ENCODE measurements at places on chromosomes 6 and 20.

- DNase-seq, result no peak
Observed at GRCh38 chr20:18039063-18039462, 18.7 kb downstream of the OVOL2 start.

- peak; percentile 55 for DNase-seq
Observed at GRCh38 chr20:1838556-1839279, 56.5 kb upstream of the SIRPA start.

GRCh38 chr6:12516070-12516469 is 200.5 kb upstream of the PHACTR1 start:
- DNase-seq, result no peak

- no peak for DNase-seq
Observed at GRCh38 chr20:48717680-48718223, 110.0 kb downstream of the PREX1 start.

- no peak for DNase-seq
Observed at GRCh38 chr20:4101910-4102309, 86.6 kb upstream of the RNF24 start.

DNA sequence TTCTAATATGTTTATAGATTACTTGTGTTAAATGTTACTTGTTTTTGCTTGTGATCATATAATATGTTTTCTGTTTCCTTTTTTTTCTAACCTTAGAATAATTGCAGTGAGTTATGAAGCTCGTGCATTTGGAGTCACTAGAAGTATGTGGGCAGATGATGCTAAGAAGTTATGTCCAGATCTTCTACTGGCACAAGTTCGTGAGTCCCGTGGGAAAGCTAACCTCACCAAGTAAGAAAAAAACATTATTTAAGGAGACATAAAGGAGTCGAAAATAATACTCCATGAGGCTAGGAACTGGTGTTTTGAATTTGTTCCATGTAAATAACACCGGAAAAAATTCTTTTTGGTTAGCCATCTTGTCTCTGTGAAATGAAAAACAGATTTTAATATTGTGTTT is 6.9 kb downstream of the POLH start:
- no peak for DNase-seq

GRCh38 chr6:109759098-109759955 is 68.2 kb downstream of the FIG4 start:
- no peak for DNase-seq

- DNase-seq, result no peak
Observed at GRCh38 chr6:161394437-161394836, 120.6 kb upstream of the AGPAT4 start.

GRCh38 chr6:116352515-116353471 is 18.0 kb upstream of the DSE start:
- DNase-seq, result no peak

GRCh38 chr6:143465546-143465945 is 14.9 kb downstream of the PEX3 start:
- no peak for DNase-seq

GRCh38 chr6:96966100-96966499 is 41.6 kb downstream of the KLHL32 start:
- DNase-seq, result no peak

DNA sequence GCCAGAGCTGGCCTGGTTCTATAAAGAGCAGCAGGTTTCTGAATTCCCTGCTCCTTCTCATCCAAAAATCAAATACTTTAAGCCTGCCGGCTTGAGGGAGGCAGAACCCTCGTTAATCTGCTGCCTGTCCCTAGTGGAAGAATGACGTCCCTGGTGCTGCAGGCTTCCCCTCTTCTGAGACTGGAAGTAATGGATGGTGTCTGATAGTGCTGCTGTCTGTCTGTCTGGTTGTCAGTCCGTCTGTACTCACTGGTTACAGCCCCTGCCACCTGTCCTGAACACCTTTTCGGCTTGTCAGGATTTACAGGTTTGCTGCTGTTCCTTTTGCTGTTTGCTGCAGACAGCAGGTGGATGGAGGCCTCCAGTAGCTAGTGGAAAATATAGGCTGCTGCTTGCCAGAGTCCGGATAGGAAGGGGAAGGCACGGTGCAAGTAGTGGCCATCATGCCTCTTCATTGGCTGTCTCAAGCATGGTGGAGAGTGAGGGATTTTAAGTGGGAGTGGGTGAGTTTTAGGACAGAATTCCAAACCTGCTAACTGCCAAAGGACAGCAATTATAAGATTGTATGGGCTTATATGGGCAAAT is 2.5 kb downstream of the RIMS1 start:
- DNase-seq, result no peak

- DNase-seq, result no peak
Observed at GRCh38 chr6:1893470-1894130, 283.9 kb downstream of the FOXC1 start.

GRCh38 chr6:41331401-41332150 is 3.8 kb upstream of the NCR2 start:
- DNase-seq, result no peak

DNA sequence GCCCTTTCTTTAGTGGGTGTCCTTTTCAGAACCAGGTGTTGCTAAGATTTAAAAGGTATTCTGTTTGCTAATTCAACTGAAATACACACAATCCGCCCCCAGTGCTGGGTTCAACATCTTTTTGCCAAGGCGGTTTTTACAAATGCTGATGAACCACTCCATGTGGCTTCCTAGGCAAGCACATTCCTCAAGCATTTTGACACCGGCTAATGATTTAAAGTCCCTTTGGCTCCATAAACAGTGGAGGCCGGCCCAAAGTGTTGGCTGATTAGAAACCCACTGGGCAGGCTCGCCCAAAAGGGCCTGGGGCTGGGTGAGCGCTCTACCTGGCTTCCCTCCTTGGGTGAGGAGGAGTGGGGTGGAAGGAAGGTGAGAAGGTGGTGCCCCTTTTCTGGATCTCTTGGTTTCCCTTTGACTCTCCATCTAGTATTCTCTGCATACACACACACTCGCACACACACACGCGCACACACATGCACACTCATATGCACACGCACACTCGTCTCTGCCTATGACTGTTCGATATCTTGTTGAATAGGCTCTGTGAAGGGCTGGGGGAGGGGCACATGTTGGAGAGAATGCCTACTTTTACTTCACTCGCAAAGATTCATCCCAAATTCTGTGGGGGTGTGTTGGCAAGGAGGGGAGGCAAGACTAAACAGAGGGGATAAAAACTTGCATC is 66.7 kb upstream of the ARMC2 start:
- no peak for DNase-seq

- no peak for DNase-seq
Observed at GRCh38 chr6:72999995-73000394, 225.3 kb downstream of the KHDC1L start.

DNA sequence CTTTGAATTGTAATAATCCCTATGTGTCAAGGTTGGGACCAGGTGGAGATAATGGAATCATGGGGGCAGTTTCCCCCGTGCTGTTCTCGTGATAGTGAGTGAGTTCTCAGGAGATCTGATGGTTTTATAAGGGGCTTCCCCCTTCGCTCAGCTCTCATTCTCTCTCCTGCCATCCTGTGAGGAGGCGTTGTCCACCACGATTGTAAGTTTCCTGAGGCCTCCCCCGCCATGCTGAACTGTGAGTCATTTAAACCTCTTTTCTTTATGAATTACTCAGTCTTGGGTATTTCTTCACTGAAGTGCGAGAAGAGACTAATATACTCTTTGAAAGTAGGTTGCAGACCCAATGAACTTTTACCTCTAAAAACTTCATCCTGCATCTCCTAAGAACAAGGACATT is 39.2 kb upstream of the KCNG1 start:
- no peak for DNase-seq

- no peak for DNase-seq
Observed at GRCh38 chr20:57911512-57912226, 201.9 kb upstream of the PMEPA1 start.

GRCh38 chr6:16181439-16182297 is 52.8 kb downstream of the MYLIP start:
- DNase-seq, result no peak

DNA sequence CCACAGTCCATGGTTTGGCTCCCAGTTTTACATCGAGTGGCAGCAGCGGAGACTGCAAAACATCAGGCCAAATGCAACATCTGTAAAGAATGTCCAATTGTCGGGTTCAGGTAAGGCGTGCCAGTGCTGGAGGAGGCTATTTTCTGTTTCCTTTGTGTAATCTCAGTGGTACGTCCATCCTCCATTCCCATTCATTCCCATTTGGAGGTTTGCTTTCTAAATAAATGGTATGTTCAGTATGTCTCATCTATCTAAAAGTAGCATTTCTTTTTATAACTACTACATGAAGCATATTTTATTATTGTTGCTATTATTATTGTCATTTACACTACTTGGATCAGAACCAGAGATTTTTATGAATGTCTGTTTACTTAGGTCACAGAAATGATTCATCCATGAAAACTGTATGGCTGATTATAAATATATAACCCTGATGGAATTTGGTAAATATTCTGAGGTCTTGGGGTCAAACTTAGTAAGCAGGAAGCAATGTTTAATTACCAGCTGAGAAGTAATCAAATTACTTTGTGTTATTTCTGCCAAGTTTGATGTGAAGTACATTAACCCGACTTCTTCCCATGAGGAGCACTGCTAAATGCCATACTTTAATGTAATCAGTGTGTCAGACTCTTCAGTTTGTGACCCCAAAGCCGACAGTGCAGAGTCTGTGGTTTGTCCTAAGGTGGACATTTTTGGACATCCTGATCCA is 512.9 kb downstream of the UTRN start:
- no peak for DNase-seq

GRCh38 chr6:170253910-170254269 is 37.0 kb downstream of the DLL1 start:
- DNase-seq, result no peak

DNA sequence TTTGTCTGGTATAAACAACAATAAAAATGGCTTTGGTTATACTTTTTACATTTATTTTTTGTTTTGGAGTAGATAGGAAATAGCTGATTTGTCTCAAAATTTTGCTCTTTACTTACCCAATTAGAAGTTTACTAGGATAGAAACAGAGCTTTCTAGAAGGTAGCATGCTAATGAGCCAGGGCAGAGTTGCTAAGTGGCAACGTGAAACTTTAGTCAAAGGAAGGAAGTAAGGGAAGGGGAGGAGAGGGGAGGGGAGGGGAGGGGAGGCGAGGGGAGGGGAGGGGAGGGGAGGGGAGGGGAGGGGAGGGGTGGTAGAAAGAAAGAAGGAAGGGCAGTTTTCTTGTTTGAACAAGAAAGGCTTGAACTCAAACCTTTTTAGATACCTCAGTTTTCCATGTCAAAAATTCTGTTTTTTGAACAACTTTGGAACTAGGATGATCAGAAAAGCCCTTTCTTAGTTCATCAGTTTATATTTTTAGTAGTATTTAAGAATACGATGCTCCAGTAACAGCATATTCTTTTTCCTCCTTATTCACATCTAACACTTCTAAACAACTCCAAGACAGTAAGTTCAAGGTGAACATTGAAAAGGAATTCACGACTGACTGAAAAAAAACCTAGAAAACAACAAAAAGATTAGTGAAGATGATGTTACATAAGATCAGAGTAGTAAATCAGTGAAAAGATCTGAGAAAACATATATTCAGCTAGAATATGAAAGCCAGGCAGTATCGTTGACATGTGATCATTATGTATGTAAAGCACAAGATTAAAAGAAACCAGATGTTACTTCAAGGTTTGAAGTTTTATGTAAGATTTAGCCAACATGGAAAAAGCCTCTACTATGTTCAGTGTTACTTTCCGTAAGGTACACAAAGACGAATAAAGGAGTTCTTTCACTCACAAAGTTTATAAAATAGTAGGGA is 263.4 kb downstream of the ARHGAP18 start:
- no peak for DNase-seq

GRCh38 chr6:129638055-129638684 is 71.8 kb downstream of the ARHGAP18 start:
- DNase-seq, result no peak

DNA sequence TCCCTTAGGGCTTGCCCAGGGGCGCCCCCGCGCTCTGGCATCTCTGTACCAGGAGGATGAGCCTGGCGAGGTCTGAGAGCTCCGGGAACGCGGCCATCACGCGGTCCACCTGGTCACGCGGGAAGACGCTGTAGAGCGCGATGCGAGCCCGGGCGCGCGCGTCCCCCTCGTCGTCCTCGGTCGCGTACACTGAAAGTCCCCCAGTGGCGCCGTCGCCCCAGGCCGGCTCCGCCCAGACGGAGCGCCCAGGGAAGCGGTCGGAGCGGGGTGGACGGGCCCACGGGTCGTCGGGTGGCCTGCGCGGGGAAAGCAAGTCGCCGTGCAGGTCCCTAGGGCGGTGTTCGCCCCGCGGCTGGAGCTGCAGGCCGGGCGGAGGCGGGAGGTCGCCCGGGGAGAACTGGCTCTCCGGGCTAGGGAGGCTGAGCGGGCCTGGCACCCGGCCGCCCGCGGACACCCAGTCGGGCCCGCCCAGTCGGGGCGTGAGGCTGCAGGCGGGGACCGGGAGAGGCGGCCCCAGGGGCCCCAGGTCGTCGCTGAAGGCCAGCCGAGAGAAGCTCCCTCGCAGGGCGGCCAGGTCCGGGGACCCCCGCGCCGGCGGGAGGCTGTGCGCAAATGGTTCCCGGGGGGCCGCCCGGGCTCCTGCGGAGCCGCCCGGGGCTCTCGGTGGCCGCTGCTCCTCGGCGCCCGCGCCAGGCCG is 34.0 kb downstream of the ZC3H12D start:
- no peak for DNase-seq

DNA sequence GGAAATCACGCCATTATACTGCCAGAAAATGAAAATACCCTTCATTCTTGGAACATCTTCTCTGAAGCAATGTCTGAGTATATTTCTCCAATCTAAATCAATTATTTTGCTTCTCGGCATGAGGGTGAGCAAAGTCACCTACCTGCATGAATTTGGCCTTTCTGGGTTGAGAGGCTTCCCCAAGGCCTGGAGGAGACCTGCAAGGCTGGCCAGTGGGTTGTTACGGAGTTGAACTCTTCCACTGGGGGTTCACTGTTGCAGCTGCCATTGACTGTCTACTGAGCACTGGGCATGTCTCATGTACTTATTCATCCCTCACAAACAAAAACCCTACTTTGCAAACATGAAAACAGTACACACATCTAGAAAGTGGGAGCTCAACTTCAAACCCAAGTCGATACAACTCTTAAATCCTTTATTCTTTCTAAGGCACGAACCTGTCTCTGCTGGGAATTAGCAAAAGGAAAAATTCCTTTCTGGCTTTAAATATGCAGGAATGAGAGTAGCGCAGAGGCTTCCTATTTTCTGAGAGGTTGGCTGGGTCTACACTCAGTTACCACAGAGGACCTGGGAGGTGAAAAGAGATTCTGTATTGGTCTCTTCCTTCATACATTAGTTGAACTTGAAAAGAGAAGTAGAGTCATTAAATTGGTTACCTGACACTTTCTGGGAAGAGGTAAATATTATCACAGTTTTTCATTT is 87.6 kb upstream of the SGK1 start:
- DNase-seq, result no peak

GRCh38 chr6:16397623-16398022 is 159.2 kb downstream of the GMPR start:
- DNase-seq, result no peak

DNA sequence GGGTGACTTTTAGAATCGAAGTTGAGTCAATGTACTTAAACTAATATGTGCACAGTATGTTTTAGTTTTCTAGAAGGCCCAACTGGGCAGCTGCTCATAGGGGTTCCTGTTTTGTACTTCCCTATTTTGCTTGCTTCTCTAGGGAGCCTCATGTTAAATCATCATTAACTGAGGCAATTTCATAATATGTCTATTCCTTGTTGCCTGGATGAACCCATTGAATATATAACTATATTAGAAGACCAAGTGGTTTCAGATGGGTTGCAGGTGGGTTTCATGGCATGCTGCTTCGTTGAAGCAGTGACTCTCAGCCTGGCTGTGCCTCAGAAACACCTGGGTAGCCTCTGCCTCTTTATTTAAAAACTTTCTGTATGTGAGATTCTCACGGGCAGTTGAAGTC is 22.2 kb downstream of the CARMIL1 start:
- no peak for DNase-seq

All from right renal pelvis (tissue), 4 donors.